ENCODE measurements at places on chromosomes 3 and 15. TPM values are rescaled to one million over a fixed set of nuclear protein-coding genes. Genes with fewer than 3 reads are reported as not detected.

Gene ERICH6
- total RNA-seq = not detected

GRCh38 chr15:27706300-27706699 is 392.8 kb downstream of the OCA2 start:
- no peak for DNase-seq

DNA sequence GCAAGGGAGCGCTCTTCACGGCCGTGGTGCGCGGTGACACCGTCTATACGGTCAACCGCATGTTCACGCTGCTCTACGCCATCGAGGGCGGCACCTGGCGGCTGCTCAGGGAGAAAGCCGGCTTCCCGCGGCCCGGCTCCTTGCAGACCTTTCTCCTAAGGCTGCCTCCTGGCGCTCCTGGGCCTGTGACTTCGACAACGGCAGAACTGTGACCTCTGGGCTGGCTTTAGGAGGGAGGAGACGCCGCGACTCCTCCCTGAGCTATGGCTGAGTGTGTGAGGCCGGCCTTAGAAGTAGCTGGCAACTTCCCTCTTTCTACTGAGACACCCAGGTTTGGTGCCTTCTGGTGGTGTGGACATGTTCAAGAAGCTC is 1.4 kb downstream of the KBTBD13 start:
- DNase-seq = no peak

- no peak for DNase-seq
These were observed 389.5 kb downstream of the LRTM1 start for GRCh38 chr3:54538346-54538745.

- no peak for DNase-seq
These were observed 65.0 kb downstream of the PDZRN3 start for GRCh38 chr3:73559749-73560148.

Measured in foreskin keratinocyte (primary cell).